HT-29 (cell line): ENCODE measurements at places on chromosomes 3 and 15.

- no peak for DNase-seq
These were observed 659.4 kb upstream of the NAALADL2 start for GRCh38 chr3:174199696-174200095.

GRCh38 chr15:64926661-64927060 is 15.0 kb downstream of the ANKDD1A start:
- no peak for DNase-seq

- peak; percentile 52 for DNase-seq
These were observed 31.7 kb downstream of the HMCES start for GRCh38 chr3:129310111-129311011.

DNA sequence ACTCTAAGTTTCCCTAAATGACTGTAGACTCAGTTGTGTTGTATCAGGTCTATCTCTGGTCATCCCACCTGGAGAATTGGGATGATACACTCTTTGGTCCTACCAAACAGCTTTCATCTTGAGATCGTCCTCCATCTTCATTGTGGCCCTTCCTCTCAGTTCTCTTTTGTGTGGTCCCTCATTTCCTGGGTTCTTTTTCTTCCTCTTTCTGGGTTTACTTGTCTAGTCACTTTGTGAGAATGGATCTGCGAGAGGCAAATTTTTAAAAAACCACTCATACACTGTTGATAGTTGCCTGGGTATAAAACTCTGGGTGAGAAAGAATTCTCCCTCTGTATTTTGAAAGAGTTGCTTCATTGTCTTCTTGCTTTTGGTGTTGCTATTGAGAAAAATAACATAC is 6.0 kb upstream of the AMOTL2 start:
- no peak for DNase-seq

GRCh38 chr3:116563351-116563750 is 118.1 kb upstream of the LSAMP start:
- no peak for DNase-seq

GRCh38 chr3:10262027-10262426 is 13.8 kb downstream of the TATDN2 start:
- DNase-seq: no peak

DNA sequence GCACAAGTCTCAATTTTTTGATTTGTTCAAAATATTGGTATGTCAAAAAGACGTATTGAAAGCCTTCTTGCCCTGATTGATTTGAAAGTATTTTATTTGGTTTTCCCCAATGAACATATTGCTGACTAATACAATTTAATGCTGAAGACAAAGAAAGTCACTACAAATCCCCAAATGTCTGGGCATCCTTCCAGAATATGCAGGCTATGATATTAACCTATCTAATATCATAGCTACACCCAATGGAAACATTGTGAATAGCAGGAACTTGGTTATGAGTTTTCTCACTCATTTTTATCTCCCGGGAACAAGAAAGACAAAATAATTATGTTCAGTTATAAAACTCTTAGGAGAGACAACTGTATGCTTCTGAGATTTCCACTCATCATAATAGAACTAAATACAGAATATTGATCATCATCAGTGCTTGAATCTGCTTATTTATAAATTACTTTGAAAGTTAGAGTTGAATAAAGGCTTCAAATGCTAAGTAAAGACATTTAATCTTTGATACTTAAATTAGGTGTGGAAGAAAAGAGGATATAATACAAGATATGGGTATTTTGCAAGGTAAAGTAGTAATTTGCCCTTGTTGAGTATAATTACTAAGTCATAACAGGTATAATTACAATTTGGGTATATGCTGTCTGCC is 483.9 kb downstream of the RBMS3 start:
- DNase-seq: peak; percentile 23

DNA sequence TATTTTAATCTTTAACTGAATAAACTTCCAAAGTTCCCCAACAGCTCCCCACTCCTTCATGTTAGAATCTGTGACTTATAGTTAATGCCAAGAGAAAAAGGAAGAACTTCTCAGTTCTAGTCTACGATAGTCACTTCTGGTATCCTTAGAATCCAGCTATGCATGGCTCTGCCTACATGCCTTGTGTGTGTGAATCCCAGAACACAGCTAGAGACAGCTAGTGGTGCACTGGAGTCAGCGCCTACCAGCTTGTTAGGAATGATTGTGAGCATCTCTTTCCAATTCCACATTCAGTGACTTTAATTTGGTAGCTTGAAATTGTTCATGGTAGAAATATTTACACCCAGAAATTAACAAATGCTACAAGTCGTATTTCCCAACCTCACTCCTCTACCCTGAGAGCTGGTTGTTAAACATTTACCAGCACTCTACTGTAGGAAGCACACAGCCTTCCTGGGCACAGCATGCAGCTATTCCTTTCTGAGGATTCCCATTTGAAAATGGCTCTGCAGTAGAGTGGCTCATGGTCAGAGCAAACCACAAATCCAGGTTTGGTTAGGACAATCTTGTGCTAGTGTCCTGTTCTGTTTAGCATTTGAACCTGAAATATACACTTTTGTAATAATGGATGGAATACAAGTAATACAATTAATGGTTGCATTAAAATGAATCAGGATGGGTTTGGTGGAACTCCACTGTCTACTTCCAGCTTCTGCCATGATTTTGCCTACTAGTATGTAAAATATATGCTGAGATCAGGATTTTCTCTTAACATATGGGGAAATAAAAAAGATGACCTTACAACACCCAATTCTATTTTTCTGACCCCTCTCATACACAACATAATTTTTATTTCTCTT is 371.0 kb upstream of the GBE1 start:
- no peak for DNase-seq

GRCh38 chr3:126971891-126972351 is 11.0 kb upstream of the PLXNA1 start:
- no peak for DNase-seq

DNA sequence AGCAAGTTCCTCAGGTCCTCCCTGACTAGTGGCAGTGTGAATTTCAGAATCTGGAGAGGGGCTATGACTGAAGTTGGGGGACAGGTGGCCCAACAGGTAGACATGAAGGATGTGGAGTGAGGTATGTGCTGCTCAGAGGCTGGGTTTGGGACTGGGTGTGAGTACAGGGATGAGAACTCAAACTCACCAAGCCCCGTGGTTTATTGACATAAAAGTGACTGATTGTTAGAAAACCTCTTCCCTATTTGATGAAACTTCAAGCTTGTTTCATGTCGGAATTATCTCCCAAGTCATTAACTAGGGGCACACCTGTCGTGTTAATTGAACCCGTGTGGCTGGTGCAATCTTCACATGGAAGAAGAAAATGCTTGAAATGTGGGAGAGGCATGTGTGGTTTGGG is 27.1 kb downstream of the FGD5 start:
- DNase-seq: no peak

DNA sequence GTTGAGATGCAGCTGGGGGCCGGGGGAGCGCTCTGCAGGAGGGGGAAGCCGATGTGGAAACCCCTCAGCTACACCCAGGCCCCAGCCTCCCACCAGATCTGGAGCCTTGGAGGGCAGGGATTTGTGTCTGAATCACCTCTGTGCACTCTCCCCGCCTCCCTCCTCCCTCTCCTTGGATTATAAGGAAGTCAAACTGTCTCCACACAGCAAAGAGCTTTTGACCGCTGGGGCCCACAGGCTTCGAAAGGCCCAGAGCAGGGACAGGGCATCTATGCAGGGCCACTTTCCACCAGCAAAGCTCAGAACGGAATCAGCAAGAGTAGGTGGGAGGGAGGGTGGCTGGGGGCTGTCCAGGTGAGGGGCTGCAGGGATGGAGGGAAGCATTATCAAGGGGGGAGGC is 68.9 kb downstream of the IQSEC1 start:
- DNase-seq: no peak

DNA sequence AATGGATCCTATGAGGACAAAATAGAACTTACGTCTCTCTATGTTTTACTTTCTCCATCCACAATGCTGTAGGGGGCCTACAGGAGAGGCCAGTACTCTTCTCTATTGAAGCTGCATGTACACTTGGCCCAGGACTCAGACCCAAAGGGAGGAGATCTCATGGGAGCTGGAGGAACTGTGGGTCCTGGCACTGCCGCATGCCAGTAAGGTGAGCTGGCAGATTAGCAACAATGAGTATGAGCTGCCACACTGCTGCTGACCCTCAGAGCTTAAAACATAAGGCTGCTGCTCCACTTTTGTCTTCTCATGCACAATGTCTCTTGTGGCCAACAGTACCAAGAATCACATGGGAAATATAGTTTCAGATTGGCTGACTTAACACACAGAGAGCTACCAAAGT is 57.8 kb upstream of the TBC1D5 start:
- no peak for DNase-seq

GRCh38 chr15:73019601-73020146 is 32.6 kb upstream of the NEO1 start:
- no peak for DNase-seq

DNA sequence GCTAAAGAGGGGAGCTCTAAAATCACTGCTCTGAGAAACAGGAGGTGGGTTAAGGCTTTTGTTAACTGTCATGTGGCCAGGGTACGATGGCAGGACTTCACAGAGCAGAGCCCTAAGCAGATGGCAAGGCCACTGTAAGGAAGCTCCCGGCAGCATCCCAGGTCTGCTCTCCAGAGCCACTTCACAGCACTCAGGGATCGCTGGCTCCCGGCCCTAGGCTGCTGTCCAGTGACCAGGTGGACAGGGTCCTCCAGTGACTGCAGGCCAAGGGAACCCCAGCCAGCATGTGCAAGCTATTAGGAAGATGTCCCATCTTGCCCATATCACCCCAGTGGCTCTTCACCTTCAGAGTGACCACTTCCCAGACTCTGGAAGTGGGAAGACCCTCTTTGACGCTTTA is 10.4 kb downstream of the TMEM41A start:
- DNase-seq: no peak

DNA sequence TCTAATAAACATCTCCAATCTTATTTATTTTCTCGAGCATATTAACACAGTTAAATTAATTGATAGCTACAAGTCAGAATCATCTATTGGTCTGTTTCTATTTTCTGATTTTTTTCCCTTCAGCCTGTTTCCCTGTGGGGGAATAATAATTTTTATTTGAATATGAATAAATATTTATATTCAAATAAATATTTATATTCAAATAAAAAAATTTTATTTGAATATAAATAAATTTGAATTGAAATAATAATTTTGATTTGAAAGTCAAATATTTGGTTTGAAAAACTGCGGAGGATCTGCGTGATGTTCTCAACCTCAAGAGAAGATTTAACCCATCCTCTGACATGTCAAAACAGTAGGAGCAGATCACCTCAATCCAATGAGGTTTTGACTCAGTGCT is 380.1 kb upstream of the MEIS2 start:
- DNase-seq: no peak

DNA sequence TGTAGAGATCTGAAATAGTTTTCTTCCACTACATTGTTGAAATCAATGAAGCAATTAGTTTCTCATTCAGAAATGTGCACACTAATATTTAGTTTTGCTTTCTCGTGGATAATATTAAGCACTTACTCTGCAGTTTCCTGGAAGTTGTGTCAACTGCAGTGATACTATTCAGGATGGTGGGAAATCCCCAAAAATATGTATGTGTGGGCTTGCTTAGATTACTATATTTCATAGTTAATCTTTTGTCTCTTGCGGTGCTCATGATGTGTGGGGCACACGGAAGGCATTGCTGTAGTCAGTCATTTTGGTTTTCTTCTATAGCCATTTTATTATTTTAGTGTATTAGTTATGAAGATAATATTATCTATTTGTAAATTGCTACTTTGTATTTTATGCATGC is 19.7 kb downstream of the RAB11A start:
- no peak for DNase-seq

DNA sequence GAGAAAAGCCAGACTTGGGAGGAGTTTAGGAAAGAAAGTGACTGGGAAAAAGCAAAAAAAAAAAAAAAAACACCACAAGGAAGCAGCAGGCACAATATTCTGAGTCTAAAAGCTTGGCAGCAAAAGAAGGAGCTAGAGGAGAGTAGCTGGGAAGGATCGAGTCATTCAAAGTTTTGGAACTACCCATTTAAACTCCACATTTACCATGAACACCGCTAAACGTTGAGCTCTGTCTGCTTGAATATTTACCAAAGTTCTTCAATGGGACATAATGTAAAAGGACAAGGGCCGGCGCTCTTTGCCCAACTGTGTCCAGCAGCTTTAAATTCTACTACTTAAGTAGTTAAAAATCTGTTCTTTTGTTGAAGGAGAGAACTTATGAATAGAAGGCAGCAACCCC is 481.9 kb downstream of the FOXP1 start:
- DNase-seq: no peak

DNA sequence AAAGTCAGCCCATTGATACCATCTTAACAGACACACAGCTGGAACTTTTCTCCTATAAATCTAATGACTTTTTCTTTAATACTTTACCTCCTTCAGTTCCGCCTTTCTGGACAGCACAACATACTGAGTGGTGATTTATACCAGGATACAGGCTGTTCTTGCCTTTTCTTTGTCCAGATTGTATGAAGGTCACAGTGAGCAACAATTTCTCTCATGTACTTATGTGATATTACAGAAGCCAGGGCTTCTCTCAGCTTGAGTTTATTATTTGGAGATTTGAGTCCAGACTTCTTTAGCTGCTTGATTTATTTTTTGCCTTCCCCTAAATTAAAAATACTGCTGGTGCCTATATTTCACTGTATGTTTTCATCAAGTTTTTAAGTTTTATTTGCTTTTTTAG is 976.0 kb downstream of the ROBO2 start:
- DNase-seq: no peak

GRCh38 chr15:25972141-25972675 is 109.1 kb upstream of the ATP10A start:
- DNase-seq: no peak

DNA sequence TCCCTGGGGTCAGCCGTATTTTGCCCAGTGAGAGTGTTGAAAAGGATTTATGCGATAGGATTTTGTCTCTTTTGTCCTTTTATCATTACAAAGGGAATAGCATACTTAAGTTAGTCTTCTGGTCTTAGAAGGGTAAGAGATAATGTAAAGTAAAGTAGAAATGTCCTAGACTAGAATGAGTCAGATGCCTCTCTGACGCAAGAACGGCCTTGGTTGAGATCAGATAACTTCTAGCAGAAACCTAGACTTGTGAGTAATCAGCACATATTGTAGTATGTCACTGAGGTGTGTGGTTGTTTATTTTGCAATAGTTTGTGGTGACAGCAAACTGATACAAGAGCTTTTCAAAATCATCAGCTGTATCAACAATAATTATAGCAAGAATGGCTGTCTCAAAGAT is 866.1 kb downstream of the NSUN3 start:
- peak; percentile 69 for DNase-seq
